ENCODE measurements at places on chromosomes 12 and 14.
A peak's percentile ranks its signal among the peaks of the same experiment; 100 is the strongest.

- no peak overlapping the region for H3K27ac ChIP-seq
- H3K27me3 ChIP-seq = no peaks in the 10 kb centered on the region
- no peak overlapping the region for H3K4me3 ChIP-seq
- no peaks in the 10 kb centered on the region for H3K4me1 ChIP-seq
- no peak for DNase-seq
These were observed 7.0 kb downstream of the ISCA2 start for GRCh38 chr14:74500417-74501134.

- no peaks in the 10 kb centered on the region for H3K4me1 ChIP-seq
- H3K27me3 ChIP-seq = no peaks in the 10 kb centered on the region
- DNase-seq = no peak
- H3K4me3 ChIP-seq = no peak overlapping the region
These were observed 15.4 kb downstream of the ULK1 start for GRCh38 chr12:131909752-131910219.

- no peaks in the 10 kb centered on the region for H3K36me3 ChIP-seq
- no peak for DNase-seq
- H3K4me1 ChIP-seq = no peaks in the 10 kb centered on the region
- H3K27ac ChIP-seq = peak overlapping the region; percentile 31
- no peak overlapping the region for H3K4me3 ChIP-seq
These were observed 165.5 kb downstream of the SLC41A2 start for GRCh38 chr12:104792570-104792969.

GRCh38 chr12:127811988-127812387 is 455.0 kb upstream of the TMEM132C start:
- no peaks in the 10 kb centered on the region for H3K4me1 ChIP-seq
- no peak for DNase-seq
- H3K36me3 ChIP-seq = no peaks in the 10 kb centered on the region
- no peak overlapping the region for H3K4me3 ChIP-seq

DNA sequence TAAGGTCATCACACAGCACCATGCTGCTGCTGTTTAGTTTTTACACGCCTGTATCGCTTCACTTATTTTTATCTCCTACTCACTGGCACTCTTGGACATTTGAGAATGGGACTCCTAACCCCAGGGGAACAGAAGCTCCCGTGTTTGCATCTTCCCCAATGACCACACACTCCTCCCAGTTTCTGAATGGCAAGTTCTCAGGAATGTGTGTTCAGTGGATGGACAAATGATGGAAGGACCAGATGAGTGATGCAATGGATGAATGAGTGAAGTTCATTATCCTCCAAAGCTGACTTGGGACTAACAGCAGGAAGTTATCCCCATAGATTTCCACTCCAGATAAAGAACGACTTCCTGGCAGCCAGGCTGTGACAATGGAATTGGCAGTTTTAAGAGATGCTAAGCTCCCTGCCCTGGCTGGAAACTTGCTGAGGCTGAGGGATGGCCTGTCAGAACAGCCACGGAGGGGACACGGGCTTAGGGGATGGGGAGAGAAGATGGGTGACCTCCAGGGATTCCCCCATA is 231.5 kb downstream of the SLC15A4 start:
- no peak for DNase-seq
- no peaks in the 10 kb centered on the region for H3K4me1 ChIP-seq
- no peaks in the 10 kb centered on the region for H3K27me3 ChIP-seq
- no peak overlapping the region for H3K27ac ChIP-seq

DNA sequence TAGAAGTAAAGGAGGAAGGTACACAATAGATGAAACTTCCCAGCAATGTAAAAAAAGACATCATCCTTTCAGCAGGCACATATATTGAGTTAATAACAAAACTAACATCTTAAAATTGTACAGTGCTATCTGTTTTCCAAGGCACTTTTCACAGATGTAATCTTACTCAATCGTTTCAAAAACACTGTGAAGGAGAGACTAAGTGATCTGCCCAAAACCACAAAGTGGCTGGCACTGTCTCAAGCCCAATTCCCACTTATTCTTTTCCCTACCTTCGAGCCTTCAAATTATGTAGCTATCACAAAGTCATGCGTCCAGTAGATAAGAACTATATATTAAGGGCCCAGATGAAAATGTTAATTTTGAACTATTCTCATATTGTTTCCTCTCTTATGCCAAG is 193.6 kb upstream of the RASSF8 start:
- H3K27me3 ChIP-seq = no peaks in the 10 kb centered on the region
- no peak overlapping the region for H3K27ac ChIP-seq
- H3K4me3 ChIP-seq = no peak overlapping the region
- no peak for DNase-seq
- H3K36me3 ChIP-seq = no peaks in the 10 kb centered on the region
- H3K4me1 ChIP-seq = peaks cover 2% of the 10 kb centered on the region

DNA sequence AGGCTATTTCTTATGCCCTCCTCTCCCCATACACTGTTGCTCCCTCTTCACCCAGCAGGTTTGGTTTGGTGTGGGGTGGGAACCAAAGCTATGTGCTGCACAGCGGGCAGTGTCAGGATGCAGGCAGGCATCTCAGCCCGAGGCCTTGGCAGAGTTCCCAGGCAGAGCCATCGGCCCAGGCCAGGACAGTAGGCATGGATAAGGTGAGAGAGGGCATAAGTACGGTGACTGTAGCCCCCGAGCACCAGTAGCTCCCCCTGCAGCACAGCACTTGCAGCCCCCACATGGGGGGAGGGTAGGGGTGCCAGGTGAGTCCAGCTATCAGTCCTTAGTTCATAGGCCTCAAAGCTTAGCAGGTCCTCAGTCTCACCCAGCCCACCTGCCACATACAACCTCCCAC is 7.2 kb downstream of the KLHL33 start:
- H3K27ac ChIP-seq = no peak overlapping the region
- DNase-seq = no peak
- H3K4me1 ChIP-seq = peaks cover 9% of the 10 kb centered on the region
- no peaks in the 10 kb centered on the region for H3K36me3 ChIP-seq

DNA sequence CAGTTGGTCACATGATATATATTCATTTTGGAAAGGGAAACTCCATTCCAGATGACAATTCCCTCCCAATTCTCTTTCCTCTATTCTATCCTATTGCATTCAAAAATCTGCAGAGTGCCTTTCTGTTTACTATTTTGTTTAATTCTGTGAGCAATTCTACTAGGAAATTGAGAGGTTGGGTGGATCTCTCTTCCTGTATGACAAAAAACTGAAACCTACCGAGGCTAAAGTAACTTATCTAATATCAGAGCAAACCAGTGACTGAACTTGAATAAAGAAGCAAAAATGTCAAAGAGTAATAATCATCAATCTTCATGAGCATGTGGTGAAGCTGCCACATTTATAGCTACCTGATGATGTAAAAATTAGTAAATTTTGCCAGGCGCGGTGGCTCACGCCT is 16.6 kb upstream of the ACTN1 start:
- DNase-seq = no peak
- H3K27me3 ChIP-seq = no peaks in the 10 kb centered on the region
- no peaks in the 10 kb centered on the region for H3K36me3 ChIP-seq
- no peak overlapping the region for H3K4me3 ChIP-seq

DNA sequence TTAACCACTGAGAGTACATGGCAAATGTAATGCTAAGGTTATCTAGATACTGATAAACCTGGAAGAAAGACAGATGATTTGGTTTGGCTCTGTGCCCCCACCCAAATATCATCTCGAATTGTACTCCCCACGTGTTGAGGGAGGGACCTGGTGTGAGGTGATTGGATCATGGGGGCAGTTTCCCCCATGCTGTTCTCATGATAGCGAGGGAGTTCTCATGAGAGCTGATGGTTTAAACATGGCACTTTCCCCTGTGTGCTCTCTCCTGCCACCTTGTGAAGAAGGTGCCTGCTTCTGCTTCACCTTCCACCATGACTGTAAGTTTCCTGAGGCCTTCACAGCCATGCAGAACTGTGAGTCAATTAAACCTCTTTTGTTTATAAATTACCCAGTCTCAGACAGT is 14.2 kb downstream of the NOXRED1 start:
- no peaks in the 10 kb centered on the region for H3K27me3 ChIP-seq
- H3K4me1 ChIP-seq = no peaks in the 10 kb centered on the region
- no peak overlapping the region for H3K27ac ChIP-seq
- no peaks in the 10 kb centered on the region for H3K36me3 ChIP-seq
- H3K4me3 ChIP-seq = no peak overlapping the region

GRCh38 chr12:24127919-24128721 is 178.7 kb upstream of the SOX5 start:
- H3K36me3 ChIP-seq = no peaks in the 10 kb centered on the region
- no peak overlapping the region for H3K27ac ChIP-seq
- H3K4me3 ChIP-seq = no peak overlapping the region
- peak; percentile 12 for DNase-seq

DNA sequence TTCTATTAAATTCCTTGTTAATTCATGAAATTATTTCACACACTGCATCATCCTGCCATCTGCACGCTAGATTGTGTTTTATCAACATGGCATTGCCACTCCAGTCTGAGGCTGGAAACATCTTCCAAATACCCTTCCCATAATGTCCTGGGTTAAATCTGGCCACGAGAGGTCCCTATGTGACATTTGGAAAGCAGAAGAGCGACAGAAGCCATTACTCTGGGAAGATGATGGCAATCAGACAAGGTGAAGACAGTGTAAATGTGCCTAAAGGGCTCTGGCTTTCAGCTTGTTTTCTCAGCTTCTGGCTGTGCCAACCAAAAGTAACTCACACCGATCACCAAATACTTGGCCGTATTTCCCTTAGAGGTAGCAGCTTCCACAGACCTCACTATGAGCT is 144.8 kb downstream of the CAPZA3 start:
- no peak for DNase-seq
- H3K4me3 ChIP-seq = no peak overlapping the region
- H3K27me3 ChIP-seq = no peaks in the 10 kb centered on the region
- H3K36me3 ChIP-seq = no peaks in the 10 kb centered on the region
- no peak overlapping the region for H3K27ac ChIP-seq

GRCh38 chr14:32453857-32454810 is 125.0 kb downstream of the AKAP6 start:
- H3K4me3 ChIP-seq = no peak overlapping the region
- peak overlapping the region; percentile 60 for H3K27ac ChIP-seq
- no peaks in the 10 kb centered on the region for H3K27me3 ChIP-seq
- H3K4me1 ChIP-seq = no peaks in the 10 kb centered on the region
- no peak for DNase-seq

- DNase-seq = no peak
- no peaks in the 10 kb centered on the region for H3K27me3 ChIP-seq
- H3K36me3 ChIP-seq = no peaks in the 10 kb centered on the region
- H3K4me1 ChIP-seq = peaks cover 11% of the 10 kb centered on the region
These were observed 115.5 kb downstream of the DYRK2 start for GRCh38 chr12:67764055-67764454.

- no peak for DNase-seq
- H3K27me3 ChIP-seq = no peaks in the 10 kb centered on the region
- H3K27ac ChIP-seq = no peak overlapping the region
- no peaks in the 10 kb centered on the region for H3K4me1 ChIP-seq
- H3K4me3 ChIP-seq = no peak overlapping the region
- H3K36me3 ChIP-seq = no peaks in the 10 kb centered on the region
These were observed 251.4 kb downstream of the LRIG3 start for GRCh38 chr12:58668871-58669270.

- DNase-seq = no peak
- H3K36me3 ChIP-seq = no peaks in the 10 kb centered on the region
- H3K4me1 ChIP-seq = peaks cover 15% of the 10 kb centered on the region
These were observed 64.4 kb downstream of the NUAK1 start for GRCh38 chr12:106074361-106074705.

- no peak overlapping the region for H3K4me3 ChIP-seq
- DNase-seq = no peak
- H3K4me1 ChIP-seq = peaks cover 22% of the 10 kb centered on the region
- H3K36me3 ChIP-seq = no peaks in the 10 kb centered on the region
These were observed 21.7 kb downstream of the TAOK3 start for GRCh38 chr12:118350908-118351559.
